ENCODE measurements at places on chromosomes 4 and X.

DNA sequence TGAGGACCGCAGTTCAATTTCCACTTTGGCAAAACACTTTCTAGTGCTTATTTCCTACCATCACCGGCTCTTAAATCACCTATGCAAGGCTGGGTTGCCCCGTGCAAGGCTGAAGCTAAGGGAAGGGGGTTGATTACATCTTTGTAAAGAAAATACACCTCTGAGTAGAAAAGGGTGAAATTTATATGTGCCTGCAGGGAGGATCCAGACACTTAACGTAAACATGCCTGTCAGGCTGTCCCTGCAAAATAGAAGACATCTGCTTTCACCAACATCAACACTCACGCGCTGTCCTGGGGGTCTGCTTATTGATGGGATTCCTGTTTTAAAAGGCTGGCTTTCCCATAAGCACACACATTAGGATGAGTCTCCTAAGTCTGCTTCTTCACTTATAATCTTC is 92.0 kb downstream of the PRKX start:
- no peak for DNase-seq

DNA sequence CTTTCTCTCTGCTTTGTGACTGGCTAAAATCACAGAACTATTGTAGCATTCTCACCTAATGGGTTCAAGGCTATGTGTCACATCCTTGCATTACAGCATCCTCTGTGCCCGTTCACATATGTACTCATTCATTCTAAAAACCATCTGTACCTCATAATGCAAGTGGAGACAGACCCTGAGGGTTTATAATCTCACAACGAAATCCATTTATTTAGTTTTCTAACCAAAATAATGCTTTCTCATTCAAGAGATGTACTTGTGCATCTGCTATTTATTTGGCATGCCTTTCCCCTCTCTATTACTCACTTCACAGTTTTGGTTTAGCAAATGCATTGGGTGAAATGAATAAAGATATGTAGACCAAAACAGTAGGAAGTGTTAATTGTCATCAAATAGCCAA is 261.5 kb downstream of the DCHS2 start:
- no peak for DNase-seq

- DNase-seq: no peak
Observed at GRCh38 chrX:39840581-39841093, 257.1 kb downstream of the BCOR start.

DNA sequence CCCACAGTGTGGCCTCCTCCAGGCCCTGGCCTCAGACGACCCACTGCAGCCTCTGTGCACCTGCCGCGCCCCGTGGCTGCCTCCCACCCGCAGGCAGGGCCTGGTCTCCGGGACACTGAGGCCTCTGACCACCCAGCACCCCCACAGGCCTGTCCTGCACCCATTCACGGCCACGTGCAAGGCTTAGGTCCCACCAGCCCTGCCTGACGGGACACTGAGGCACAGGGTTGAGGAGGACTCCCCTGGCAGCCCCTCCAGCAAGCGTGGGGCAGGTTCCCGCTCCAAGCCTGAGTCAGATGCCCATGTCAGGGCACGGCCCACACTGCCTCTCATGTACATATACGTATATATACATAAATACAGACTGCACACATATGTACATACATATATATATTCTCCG is 23.5 kb downstream of the NELFA start:
- no peak for DNase-seq

GRCh38 chr4:137707626-137708025 is 175.3 kb upstream of the PCDH18 start:
- DNase-seq: no peak

- no peak for DNase-seq
Observed at GRCh38 chr4:5808081-5808741, 84.7 kb downstream of the CRMP1 start.

DNA sequence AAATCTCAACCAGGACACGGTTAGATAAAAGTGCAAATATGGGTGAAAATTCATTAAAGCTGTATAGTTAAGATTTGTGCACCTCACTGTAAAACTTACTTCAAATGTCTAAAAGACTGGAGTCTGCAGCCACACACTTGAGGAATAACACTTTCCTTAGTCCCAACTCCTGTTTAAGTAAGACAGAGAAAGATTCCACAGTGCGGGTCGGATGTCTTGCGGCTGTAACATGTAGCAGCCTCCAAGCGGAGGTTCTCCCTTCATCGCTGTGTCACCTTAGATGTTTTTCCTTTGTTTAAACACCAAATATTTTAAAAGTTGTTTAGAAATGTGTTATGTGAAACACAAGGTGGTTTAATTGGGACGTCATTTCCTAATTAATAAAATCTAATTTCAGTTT is 905 bp upstream of the MAEA start:
- no peak for DNase-seq

GRCh38 chr4:119526786-119527550 is 101.6 kb downstream of the PDE5A start:
- no peak for DNase-seq

- no peak for DNase-seq
Observed at GRCh38 chr4:113575401-113575800, 186.1 kb downstream of the CAMK2D start.

Measured in NCI-H1436 treated with DMSO at 0.1 percent for 48 hours (cell line).